ENCODE measurements at places on chromosomes 13 and 19. TPM values are rescaled to one million over a fixed set of nuclear protein-coding genes. Genes with fewer than 3 reads are reported as not detected.

Gene SLC10A2
- not detected for total RNA-seq

Gene KLF1
- total RNA-seq, result not detected

Gene EXOC3L2
- not detected for total RNA-seq

Gene ZNF780A
- total RNA-seq, result 18.5 TPM

Gene GAS6
- total RNA-seq, result 90.5 TPM

Gene C1QTNF9
- total RNA-seq, result not detected

Gene IGFL4
- not detected for total RNA-seq
